ENCODE measurements at places on chromosomes 5 and 9.

DNA sequence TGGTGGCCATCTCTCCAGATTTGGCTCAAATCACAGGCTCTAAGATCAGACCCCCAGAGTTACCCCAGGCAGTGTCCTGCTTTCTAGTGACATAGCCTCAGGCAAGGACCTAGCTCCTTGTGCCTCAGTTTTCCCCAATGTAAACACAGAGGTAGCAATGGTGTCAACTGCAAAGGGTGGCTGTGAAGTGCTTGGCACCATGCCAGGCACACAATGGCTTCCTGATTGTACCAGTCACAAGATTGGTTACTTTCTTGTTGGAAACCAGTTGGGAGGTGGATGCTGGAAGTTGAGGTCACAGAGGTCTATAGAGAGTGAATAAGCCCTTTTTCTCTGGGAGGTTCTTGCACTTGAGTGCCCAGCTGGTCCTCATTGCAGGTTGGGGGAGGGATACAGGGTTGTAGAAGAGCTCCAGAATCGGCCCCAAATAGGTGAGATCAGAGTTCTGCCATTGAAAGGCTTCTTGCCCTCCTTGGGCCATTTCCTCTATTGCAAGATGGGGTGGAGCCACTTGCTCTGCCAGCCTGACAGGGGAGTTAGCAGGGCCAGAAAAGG is 2.3 kb downstream of the STKLD1 start:
- no peak for DNase-seq

DNA sequence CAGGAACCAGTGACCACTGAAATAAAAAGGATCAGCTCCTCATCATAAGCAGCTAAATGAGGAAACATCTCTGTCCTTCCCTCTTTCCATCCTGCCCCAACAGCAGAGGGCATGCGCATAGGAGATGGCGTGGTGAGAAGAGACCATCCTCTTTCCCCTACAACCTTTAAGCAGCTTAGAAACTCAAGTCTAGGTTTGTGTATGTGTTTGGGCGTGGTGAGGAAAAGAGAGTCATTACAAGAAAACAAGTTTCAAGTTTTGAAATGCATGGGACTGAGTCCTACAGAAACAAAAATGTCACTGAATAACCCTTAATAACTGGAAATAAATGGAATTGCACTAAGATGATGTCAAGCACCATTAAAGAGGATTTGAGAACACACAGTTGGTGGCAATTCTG is 96.4 kb upstream of the IL12B start:
- DNase-seq = no peak

DNA sequence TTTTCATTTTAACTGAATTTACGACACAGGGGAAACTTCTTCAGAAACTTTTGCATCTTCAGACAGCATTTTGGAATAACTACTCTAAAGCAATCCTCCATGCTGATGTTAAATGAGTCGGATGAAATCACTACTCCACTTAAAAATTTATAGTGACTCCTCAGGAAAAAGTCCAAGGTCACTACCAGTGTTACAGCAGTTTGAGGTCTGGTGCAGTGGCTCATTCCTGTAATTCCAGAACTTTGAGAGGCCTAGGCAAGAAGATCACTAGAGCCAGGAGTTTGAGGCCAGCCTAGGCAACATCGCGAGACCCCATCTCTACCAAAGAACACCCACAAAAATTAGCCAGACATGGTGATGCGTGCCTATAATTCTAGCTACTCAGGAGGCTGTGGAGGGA is 5.9 kb upstream of the GAS1 start:
- no peak for DNase-seq

DNA sequence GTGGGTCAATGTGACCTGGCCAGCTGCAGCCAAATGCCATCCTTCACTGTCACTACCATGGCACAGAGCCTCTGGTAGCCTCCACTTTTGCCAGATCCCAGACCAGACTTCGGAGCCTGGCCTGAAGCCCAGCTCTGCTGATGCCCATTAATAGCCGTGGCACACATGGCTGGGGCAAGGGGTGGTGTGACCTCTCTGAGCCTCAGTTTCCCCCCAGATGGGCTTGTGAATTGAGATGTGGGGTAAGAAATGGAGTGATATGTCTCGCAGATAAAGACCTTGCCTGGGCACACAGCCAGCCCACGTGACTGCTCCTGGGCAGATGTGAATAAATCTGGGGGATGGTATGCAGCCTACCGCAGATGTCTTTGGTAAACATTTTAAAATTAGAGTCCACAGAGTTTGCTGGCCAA is 13.9 kb downstream of the SUSD3 start:
- DNase-seq = peak; percentile 76

GRCh38 chr9:77594963-77595362 is 53.2 kb downstream of the GNA14 start:
- DNase-seq = no peak

GRCh38 chr9:4371108-4371507 is 71.2 kb upstream of the GLIS3 start:
- no peak for DNase-seq

DNA sequence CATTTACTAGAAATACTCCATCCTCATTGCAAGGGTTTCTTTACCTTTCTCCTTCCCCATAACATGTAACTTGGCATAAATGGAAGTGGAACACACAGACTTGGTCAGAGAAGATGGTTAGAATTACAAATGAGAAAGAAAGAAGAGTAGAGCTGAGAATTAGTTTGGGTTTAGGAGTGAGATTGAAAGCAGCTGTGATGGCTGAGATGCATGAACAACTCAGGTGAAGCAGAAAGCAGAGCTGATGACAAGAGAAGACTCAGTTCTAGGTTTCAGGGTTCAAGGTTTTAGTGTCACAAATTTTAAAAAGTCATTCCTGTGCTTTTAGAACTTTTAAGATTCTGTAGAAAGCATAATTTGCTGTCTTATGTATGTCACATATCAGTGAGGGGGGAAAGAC is 54.0 kb downstream of the TMEM161B start:
- no peak for DNase-seq

DNA sequence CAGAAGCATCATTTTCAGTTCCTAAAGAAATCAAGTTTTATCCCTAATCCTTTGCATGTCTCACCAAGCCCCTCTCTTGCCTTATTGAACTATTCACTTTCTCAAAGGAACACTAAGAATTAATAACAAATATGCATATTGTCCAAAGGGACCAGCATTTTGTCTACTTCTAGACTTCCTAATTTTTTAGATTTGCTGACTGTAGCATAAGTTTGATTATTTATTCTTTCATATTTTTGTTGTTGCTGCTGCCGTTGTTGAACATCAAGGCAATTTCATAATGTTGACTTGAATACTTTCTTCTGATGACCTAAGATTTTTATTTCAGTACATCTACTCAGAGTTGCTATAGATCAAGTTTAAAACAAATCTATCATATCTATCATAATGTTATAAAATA is 111.2 kb upstream of the HAPLN1 start:
- DNase-seq = no peak

DNA sequence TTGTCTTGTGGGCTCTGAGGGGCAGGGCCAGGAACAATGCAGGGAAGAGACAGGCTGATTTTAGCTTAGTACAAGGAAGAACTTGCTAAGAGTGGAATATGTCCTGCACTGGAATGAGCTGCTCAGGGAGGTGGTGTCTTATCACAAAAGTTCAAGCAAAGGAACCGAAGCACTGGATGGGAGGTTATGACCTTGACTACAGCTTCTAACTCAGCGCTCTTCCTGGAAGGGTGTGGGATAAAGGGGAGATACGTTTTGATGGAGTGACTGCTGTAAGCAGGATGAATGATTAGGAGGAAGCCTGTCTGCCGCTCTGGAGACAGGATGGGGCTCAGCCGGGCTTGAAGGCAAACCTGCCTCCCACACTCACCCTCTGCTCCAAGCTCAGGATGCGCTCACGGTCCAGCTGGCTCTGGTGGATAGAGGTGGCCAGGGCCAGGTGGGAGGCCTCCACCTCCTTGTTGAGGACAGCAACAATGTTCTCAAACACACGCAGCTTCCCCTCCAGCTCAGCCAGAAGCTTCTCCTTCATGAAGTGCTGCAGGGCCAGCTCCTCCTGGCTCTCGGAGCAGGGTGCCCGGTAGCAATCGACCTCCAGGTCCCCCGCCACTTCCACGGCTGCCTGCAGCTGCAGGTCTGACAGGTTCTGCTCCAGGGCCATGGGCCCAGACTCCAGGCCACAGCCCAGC is 13.5 kb downstream of the TRAF1 start:
- DNase-seq = no peak

GRCh38 chr5:154313360-154314017 is 123.0 kb downstream of the GALNT10 start:
- DNase-seq = no peak

GRCh38 chr5:132369474-132370180 is at the start of gene SLC22A5:
TSS of gene SLC22A5 (plus strand) at chr5:132369710. CDS start at chr5:132369973, 263 bp downstream.
- DNase-seq = peak; percentile 91

DNA sequence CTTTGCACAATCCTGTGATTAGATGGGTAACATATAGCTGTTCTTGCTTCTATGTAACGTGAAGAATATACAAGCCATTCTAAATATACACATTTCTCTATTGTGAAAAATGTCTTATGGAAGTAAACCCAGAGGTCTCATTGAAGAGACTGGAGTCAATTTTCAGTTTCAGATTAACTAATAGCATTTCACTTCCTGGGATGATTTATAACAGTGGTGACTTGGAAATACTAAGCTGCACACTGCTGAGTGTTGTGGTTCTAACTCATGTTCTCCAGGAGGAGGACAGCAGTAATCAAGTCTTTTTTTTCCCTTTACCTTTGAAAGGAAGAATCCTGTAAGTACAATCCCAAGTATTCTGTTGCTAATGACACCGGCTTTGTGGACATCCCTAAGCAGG is 3.3 kb downstream of the CTSL start:
- no peak for DNase-seq

DNA sequence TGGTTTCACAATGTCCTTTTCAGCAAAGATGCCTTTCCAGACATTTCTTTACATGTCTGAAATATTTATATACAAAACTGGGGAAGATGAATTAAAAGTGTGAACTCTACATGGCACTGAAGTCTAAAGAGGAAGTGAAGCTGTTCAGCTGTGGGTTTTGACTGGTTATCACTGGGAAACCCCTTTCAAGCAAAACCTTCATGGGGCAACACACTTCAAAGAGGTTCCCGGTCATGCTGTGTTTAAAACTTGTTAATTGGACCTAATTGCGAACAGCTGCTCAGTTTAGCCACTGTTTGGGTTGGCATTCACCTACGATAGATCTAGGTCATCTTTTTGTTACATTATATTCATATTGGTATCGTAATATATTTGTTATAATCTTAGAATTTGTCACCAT is 20.0 kb upstream of the GDNF start:
- no peak for DNase-seq

GRCh38 chr5:61600945-61601511 is 269.0 kb downstream of the ZSWIM6 start:
- DNase-seq = no peak

DNA sequence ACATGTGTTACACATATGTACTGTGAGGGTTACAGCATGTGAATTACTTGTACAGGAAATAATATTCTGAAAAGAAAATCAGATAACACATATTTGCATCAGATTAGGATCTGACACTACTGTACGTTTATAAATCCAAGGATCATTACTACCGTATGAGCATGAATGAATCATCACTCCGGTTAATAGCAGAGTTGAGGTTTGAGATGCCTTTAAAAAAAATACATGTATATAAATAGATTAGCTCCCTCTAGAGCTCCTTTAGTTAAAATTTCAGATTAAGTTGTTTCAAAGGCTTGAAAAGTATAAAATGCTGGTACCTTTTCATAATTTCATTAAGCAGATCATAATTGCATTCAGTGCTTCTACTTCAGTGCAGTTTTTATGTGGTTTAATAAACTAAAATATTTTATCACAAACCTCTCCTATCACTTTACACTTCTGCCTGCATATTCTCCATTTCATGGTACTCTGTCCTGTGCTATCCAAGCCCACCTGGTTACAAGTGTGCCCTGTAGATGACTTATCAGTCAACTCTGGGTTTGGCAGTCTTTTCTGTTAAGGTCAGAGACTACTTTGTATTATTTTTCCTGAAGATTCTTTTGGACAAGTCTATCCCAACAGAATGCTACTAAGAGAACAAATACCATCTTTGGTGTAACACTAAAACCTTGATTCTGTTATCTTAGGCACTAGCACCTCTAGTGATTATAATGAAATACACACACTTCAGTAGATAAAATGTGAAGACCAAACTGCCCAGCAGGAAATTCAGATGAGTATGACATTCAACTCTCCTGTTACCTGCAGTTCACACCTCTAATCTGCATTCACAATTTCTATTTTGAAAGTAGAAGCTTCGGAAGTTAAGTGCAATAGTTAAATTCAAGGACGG is 48.0 kb upstream of the POU5F2 start:
- DNase-seq = no peak

DNA sequence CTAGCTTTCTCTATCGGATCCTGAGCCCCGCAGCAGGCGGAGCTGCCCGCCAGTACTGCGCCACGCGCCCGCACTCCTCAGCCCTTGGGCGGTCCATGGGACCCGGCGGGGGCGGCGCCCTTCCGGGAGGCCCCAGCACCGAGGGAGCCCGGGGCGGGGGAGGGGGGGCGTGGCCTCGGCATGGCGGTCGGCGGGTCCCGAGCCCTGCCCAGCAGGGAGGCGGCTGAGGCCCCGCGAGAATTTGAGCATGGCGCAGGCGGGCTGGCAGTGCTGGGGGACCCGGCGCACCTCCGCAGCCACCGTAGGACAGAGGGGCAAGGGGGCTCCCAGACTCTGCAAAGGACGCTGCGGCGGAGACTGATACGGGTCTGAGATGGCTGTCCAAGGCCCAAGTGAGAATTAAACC is 6.8 kb downstream of the ZDHHC11B start:
- no peak for DNase-seq
